ENCODE measurements at places on chromosomes 6 and 20. TPM values are rescaled to one million over a fixed set of nuclear protein-coding genes. Genes with fewer than 3 reads are reported as not detected.
A peak's percentile ranks its signal among the peaks of the same experiment; 100 is the strongest.

The CDH22 gene
- total RNA-seq = 0.23 TPM

DNA sequence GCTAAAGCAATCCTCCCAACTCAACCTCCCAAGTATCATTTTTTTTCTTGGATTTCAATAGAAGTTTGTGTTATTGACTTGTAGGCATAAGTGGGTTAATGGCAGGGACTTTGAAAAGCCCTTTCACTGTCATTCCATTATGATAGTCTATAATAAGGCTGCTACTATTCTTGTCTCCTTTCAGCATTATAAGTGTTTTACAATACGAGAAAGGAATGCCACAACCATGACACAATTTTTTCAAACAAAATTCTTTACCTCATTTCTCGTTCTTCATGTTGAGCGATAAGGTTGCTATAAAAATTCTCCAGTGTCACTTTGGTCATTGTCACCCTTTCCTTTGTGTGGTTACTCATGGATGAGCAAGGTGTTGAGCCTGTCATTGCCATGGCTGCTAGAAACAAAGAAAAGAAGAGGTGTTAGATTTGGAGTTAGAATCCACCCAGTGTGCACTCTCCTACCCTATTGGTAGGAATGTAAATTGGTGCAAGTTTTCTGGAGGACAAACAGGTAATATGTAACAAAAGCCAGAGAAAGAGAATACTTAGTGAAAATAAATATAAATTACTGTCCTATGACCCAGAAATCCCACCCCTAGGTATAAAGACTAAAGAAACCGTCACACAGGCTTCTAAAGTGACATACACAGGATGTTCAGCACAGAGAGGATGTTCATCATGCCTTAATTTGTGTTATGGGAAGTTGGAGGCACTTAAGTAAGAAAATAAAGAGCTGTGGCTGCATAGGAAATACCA lies 7.3 kb downstream of the STK38 start:
- no peak for DNase-seq

DNA sequence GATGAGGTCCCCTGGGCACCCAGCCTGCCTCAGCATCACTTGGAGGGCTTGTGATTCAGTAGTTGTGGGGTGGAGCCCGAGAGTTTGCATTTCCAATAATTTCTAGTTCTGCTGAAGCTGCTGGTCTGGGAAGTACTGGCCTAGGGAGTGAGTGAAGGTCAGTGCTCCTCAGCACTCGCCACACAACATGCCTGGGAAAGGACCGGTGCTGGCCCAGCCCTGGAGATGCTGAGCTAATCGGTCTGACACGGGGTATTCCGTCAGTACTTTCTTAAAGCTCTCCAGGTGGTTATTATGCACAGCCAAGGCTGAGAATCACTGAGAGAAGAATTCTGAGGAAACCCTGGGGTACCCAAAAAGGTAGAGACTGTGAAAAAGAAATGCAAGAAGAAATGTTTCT lies 228.2 kb downstream of the TMEM242 start:
- DNase-seq = no peak

DNA sequence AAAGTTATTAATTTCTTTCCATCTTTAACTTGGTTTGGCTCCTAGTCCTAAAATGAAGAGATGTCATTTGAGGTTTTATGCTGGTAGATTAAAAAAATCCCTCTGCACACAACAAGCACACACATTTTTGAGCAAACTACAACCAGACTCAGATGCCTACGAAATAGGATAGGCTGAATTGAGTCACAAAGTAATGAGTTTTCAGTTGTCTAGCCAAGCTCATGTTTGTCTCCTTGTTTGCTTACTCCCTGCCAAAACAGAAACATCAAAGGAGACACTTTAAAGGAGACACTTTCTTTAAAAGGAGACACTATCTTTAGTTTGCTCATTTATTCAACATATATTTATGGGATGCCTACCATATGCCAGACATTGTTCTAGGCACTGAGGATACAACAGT lies 56.2 kb downstream of the TPBG start:
- no peak for DNase-seq

GRCh38 chr6:109382576-109383437 lies 540 bp upstream of the CD164 start:
- peak; percentile 94 for DNase-seq

GRCh38 chr6:134707342-134708031 lies 242.4 kb downstream of the ALDH8A1 start:
- no peak for DNase-seq

- no peak for DNase-seq
These were observed 527.0 kb downstream of the CDH26 start for GRCh38 chr20:60485012-60485760.

- no peak for DNase-seq
These were observed 268.3 kb upstream of the FAM83B start for GRCh38 chr6:54578261-54578660.
